Sigmoid colon (tissue), 7 donors: ENCODE measurements at places on chromosomes 7 and 10. TPM values are rescaled to one million over a fixed set of nuclear protein-coding genes. Genes with fewer than 3 reads are reported as not detected.

DNA sequence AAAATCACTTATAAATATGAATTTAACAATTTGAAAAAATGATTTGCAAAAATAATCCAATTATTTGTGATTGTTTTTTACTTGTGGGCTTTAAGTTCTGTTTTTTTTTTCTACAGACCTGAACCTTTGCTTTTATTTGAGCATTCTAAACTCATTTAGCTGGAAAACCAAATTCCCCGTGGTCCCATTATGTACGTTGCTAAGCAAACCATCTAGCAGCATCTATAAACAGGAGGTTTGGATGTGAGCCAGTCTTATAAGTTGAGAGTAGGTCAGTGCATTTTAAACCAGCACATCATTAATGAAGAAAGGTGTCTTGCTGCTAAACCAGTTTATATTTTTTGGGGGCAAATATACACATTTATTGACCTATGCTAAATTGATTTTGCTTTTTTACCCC is 77.3 kb downstream of the LRRN3 start:
- no peak for DNase-seq

Gene SLC39A12
- total RNA-seq = 0.14 TPM

- no peak for DNase-seq
These were observed at the start of gene CYP26C1 for GRCh38 chr10:93059975-93060886. Gene CYP26C1, plus strand, starts transcription at chr10:93060798. Its CDS starts 466 bp downstream, at chr10:93061264.

Gene CHN2
- 15.8 TPM for total RNA-seq

GRCh38 chr10:13003004-13003403 is 1.5 kb upstream of the CCDC3 start:
- DNase-seq = no peak

DNA sequence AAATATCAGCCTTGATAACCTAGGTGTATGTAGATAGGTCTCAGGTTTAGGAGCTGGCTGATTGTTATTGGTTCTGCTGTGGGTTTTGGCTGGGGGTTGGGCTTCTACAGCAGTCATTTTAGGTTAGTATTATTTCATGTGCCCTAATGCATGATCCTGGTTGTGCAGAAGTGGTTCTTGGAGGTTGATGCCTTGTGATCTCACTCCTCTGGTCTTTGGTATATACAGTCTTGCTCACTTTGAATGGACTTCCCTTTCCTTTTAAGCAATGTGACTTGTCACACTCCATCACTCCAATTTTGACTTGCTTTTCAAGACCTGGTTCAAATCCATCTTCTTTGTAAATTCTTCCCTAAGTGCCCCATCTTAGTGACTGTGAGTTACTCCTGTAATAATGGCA is 188.9 kb downstream of the LRMDA start:
- no peak for DNase-seq

GRCh38 chr7:47351233-47352154 is 230.4 kb downstream of the TNS3 start:
- no peak for DNase-seq

DNA sequence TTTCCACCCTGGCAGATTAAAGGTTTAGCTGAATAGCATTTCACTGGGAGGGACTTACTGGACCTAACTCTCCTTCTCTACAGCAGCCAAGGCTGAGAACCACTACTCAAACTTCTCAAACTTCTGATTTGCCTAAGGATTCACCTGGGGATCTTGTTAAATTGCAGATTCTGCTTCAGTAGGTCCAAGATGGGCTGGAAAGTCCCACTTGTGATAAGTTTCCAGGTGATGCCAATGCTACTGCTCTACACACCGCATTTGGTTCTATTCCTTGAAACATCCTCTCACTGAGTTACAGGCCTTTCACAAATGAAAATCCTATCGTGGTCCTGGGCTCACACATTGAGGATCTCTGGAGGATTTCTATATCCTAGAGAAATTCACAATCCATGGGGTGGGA is 147.9 kb downstream of the CHCHD3 start:
- DNase-seq = no peak

GRCh38 chr7:12158334-12159060 is 52.6 kb upstream of the TMEM106B start:
- DNase-seq = no peak

- no peak for DNase-seq
These were observed 189.4 kb upstream of the MTPN start for GRCh38 chr7:136166521-136166920.

- DNase-seq = no peak
These were observed 282.3 kb upstream of the DKK1 start for GRCh38 chr10:52031771-52032170.

DNA sequence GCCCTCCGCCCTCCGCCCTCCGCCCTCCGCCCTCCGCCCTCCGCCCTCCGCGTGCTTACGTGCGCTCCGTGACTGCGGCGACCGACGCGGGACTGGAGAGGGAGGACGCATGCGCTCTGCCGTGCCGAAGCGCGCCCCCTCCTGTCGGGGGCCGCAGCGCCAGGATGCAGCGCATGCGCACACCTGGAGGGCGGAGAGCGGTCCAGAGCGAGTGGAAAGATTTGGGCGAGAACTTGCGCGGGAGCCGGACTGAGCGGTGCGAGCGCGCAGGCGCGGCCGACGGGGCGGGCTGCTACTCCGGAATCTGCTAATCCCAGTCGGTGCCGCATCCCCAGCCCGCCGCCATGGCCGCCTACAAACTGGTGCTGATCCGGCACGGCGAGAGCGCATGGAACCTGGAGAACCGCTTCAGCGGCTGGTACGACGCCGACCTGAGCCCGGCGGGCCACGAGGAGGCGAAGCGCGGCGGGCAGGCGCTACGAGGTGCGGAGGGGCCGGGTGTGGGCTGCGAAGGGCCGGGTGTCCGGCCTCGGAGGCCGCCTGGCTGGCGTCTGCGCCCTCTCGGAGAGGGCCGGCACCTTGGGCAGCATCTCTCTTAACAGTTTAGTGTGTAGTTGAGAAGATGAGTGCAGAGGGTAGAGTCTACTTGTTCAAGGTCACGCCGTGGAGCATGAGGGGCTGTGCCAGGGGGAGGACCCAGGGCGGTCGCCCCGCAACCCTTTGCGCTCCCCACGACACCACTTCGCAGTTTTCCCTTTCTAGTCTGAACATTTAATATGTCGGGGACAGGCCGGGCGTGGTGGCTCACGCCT is at the start of gene PGAM1:
Gene PGAM1 (plus strand): TSS at position 228 of the 812 bp plus-strand sequence. CDS start 117 bp downstream, at position 345.
- DNase-seq = peak; percentile 98

DNA sequence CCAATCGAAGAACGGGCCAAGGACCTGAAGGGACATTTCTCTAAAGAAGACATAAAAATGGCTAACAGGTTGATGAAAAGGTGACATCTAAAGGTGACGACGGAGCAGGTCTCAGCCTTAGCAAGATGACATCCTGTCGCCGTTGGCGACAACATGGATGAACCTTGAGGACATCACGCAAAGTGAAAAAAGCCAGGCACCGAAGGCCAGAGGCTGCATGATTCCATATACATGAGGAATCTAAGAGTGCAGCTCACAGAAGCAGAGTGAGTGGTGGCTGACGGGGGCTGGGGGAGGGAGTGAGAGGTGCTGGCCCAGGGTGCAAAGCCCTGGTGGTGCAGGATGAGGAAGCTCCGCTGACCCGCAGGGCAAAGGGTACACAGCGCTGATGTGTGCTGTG is 34.1 kb upstream of the NKX6-2 start:
- peak; percentile 51 for DNase-seq

GRCh38 chr10:11907914-11908313 is 84.8 kb downstream of the PROSER2 start:
- DNase-seq = no peak

- DNase-seq = no peak
These were observed 562 bp downstream of the NUB1 start for GRCh38 chr7:151342102-151342646.

GRCh38 chr7:30815951-30816644 is 44.9 kb downstream of the MINDY4 start:
- DNase-seq = no peak

DNA sequence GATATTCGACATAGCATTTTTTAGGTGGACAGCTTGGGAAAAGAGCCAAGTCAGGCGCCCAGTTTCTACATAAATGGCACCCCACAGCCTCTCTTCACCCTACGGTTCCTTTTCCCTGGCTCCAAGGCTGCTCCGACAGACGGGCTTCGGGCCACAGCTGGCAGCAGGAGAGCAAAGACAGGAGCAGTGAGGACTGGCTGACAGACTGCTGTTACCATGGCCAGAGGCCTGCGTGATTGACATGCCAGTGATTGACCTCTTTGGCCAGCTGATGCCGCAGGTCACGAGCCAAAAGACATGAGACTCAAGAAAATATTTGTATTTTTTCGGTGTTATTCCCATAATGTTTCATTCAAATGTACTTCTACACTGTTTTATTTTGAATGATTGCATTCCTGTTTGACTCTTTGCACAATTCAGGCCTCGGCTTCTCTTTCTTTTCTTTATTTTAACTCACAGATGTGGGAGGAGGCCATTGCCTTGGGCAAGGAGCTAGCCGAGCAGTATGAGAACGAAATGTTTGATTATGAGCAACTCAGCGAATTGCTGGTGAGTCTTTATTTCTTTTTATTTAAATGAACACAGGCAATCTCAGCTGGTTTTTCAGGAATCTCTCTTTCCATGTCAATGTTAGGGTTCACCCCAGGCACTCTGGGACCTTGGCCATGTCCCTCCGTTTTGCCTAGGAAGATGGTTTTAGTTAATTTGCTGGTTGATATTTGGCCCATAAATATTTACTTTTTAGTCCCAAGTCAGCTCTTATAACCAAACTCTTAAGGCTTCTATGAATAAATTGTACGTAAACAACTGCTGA is 146.3 kb upstream of the NPS start:
- no peak for DNase-seq
